Activated naive CD4-positive, alpha-beta T cell treated with anti-CD3 and anti-CD28 coated beads, Interleukin-2, amount 50 U/mL, for 72 hours (primary cell): ENCODE measurements at places on chromosomes 7 and 10. TPM values are rescaled to one million over a fixed set of nuclear protein-coding genes. Genes with fewer than 3 reads are reported as not detected.

The TAS2R40 gene
- total RNA-seq: not detected

The COX15 gene
- total RNA-seq: 56.1 TPM

The CHN2 gene
- total RNA-seq: 0.59 TPM

The RSPH10B gene
- not detected for total RNA-seq

The PPIA gene
- total RNA-seq: 2,768 TPM

DNA sequence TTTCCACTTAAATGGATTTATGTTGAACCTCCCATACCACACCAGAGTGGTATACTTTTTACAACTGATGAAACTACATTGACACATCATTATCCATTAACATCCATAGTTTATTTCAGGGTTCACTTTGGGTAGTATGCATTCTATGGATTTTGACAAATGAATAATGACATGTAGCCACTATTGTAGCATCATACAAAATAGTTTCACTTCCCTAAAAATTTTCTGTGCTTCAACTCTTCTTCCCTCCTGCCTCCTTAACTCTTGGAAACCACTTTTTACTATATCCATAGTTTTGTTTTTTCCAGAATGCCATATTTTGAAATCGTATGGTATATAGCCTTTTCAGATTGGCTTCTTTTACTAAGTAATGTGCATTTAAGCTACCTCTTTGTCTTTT lies 199.5 kb upstream of the TMEM196 start:
- no peak for DNase-seq

DNA sequence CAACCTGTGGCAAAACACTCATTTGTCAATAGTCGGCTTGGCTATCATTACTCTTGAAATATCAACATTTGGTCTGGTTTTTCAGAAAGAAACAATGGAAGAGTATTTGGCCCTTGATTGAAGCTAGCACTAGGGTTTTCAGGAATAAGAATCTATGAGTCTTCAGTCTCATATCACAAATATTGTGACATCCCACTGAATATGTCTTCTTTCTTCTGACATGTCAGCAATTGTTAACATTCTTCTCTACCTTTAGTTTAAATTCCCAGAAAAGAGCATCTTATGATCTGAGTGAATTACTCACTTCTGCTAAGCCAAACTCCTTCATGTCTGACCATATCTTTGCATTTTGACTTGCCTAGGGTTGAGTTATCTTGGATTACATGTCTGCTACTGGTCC lies 435.2 kb upstream of the SEMA3D start:
- no peak for DNase-seq

- DNase-seq: no peak
Observed at GRCh38 chr10:23521735-23522134, 82.9 kb downstream of the OTUD1 start.

DNA sequence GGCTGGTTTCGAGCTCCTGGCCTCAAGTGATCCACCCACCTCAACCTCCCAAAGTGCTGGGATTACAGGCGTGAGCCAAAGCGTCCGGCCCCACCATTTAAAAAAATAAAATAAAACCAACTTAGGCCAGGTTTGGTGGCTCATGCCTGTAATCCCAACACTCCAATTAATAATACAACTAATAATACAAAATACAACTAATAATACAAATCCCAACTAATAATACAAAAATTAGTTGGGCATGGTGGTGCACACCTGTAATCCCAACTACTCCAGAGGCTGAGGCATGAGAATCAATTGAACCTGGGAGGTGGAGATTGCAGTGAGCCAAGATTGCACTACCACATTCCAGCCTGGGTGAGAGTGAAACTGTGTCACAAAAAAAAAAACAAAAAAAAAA lies 27.6 kb downstream of the CEP41 start:
- DNase-seq: no peak

DNA sequence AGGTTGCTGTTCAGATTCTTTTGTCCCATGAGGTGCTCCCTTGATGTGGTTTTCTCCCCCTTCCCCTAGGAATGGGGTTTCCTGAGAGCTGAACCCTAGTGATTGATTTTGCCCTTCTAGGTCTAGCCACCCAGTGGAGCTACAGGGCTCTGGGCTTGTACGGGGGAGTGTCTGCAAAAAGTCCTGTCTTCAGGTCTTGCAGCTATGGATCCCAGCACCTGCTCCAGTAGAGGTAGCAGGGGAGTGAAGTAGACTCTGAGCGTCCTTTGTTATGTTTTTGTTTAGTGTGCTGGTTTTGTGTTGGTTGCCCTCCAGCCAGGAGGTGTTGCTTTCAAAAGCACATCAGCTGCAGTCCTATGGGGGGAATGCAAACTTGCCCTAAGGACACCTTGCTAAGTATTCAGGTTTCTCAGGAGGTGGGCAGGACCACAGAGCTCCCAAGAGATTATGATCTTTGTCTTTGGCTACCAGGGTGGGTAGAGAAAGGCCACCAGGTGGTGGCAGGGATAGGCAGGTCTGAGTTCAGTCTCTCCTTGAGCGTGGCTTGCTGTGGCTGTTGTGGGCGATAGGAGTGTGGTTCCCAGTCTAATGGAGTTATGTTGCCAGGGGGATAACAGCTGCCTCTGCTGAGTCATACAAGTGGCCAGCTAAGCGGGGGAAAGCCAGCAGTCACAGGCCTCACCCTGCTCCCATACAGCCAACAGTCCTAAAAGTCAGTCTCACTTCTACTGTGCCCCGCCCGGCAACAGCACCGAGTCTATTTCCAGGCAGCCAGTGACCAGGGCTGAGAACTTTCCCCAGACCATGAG lies 92.4 kb upstream of the JCAD start:
- no peak for DNase-seq

DNA sequence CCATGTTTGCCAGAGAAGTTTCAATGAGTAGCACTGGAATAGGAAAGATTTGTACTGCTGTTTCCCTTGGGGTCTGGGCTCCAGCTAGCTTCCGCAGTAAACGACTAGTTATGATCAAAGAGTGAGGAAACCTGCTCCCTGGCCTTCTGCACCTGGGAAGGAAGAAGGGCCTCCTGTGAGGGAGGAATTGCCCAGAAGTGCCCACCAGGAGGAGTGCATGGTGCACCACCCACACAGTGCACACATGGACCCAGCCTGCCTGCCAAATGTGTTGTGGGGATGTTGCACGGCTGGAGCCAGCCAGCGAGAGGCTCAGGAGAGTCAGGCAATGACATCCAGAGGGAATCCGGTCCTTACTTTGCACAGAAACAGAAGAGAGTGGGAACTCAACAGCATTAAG lies 27.0 kb upstream of the FAM107B start:
- DNase-seq: no peak

DNA sequence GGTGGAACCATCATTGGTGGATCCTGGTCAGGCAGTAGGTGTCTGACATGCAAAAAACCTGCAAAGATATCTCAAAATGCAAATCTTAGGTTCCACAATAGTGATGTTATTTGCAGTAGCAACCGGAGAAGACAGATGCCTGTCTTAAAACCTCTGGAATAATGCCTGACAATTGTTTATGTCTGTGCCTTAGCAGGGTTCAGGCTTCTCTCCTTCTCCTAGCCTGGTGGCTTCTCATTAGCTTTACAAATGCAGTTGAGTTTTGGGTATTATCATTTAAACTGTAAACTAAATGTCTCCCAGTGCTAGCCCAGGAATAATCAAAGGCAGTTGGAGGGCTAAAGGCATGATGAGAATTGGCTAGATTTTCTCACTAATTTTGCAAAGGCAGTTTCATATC lies 146.3 kb upstream of the NRG3 start:
- DNase-seq: no peak
